GM19239 (cell line): ENCODE measurements at places on chromosomes 6 and 20.
A peak's percentile ranks its signal among the peaks of the same experiment; 100 is the strongest.

DNA sequence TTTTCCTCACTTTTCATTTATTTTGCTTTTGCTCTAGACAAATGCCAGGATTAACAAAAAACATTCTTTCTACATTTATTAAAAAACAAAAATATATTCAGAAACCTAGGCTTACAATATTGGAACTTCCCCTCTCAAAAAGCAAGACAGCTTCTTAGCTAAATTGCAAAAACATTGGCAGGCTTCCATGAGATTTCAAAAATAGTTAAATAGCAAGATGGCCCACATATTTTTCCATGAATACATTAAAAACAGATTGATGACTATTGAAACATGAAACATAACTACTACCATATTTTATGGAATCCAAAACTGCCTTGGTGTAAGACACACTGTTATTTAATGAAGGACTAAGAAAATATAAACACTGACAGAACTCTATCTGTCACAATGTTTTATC lies 92.0 kb downstream of the LY86 start:
- no peak for DNase-seq

DNA sequence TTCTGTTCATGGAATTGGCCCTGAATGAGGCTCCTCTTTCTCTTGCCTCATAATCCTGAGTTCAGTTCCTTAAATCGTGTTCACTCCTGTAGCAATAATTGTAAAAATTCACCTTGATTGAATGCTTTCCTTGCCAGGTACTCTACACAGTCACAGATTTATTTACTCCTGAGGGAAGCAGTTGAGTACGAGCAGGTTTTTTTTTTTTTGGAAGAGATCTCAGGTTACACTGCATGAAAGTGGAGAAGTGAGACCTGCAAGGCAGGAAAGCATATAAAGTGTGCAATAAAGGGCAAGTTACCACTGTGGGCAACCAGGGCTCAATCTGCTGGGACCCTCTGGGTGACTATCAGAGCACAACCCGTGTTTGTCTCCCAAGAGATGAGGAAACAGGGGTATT lies 93.0 kb upstream of the DOK5 start:
- DNase-seq, result no peak

DNA sequence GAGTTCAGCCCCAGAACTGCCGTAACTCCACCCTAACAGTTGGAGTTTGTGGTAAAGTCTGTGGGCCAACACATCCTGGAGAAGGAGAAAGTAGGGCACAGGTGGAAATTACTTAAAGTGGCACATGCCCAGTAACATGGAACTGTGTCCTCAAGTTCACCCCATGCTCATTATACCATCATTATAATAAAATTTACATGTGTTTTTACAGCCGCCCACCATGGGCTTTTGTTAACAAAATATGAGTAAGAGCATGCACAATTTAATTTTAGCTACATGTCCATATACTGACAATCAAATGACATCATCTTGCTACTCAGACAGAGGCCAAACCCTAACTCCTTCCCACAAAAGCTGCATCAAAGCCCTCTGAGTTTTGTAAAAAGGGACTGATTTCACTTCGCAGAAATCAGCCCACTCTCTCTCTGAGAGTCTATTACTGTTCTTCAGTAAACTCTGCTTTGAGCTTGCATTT lies 17.3 kb upstream of the ELOVL4 start:
- no peak for DNase-seq

GRCh38 chr6:41463062-41463930 lies 82.9 kb upstream of the FOXP4 start:
- DNase-seq, result peak; percentile 58

DNA sequence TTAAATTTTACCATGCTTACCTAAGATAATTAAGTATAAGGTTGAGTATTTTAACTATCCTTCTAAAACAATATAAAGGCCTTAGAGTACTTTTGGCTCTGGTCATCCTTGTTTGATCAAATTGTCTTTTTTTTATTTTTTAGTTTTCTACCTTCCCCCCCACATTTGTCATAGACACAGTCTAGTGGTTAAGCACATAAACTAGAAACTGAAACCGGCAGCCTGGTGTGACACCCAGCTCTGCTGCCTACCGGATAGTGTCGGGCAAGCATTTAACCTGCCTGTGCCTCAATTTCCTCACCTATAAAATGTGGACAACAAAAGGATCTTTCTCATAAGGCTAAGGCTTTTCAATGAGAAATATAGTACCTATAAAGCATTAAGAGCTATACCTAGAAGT lies 21.6 kb upstream of the TULP4 start:
- DNase-seq, result peak; percentile 52

DNA sequence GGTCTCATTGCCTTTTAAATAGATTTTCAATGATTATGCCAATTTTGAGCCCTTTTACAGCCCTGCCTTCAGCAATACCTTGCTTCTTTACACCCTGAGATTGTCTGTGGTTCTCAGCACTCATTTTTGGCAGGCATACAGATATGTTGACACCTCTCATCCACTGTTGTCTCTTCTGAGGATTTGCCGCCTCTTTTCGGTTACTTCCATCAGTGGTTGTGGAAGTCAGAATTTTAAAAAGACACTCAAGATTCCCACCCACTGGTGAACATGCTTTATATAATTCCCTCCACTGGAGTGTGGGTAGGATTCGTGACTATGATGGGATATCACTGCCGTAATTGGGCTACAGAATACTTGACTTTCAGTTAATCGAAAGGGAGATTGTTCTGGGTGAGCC lies 37.4 kb upstream of the KIF13A start:
- no peak for DNase-seq

DNA sequence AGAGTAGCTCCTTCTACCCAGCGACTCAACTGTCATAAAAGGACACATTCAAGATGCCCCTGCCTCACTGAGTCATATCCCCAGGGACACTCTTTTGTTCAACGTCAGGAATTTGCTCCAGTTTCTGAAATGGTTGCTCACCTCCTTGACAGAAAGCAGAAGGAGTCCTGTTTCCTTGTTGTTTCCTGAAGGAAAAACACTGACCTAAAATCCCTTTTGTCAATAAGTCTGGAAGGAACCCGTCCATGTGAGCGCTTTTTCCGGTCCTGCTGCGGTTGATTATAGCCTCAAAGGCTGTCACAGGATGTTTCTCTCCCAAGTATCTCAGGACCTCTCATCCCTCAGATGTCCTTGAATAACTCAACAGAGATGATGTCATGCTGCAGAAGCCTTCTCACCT lies 113.6 kb upstream of the PLEKHG1 start:
- DNase-seq, result no peak

DNA sequence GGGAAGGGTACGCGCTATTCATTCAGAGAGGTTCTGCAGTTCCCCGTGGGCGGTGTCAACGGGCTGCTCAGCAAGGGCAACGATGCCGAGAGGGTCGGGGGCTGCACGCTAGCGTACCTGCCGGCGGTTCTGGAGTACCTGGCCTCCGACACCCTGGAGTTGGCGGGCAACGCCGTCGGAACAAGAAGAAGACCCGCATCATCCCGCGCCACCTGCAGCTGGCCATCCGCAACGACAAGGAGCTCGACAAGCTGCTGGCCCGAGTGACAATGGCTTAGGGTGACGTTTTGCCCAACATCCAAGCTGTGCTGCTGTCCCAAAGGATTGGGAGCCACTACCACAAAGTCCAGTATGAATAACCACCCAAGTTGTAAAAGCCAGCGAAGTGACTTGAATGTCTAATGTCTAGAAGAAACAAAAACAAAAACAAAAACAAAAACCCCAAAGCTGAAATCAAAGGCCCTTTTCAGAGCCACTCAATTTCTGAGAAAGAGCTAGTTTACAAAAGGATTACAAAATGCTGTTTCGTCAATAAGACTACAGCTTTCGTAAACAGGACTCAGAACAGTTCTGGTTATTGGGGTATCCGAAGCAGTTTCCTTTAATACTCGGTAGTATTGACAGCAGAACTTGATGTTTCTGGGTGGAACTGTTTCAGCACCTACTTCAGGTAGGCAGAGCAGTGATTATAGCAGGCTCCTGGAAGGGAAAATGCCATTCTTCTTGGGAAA lies 21.9 kb upstream of the SLC17A4 start:
- no peak for DNase-seq

DNA sequence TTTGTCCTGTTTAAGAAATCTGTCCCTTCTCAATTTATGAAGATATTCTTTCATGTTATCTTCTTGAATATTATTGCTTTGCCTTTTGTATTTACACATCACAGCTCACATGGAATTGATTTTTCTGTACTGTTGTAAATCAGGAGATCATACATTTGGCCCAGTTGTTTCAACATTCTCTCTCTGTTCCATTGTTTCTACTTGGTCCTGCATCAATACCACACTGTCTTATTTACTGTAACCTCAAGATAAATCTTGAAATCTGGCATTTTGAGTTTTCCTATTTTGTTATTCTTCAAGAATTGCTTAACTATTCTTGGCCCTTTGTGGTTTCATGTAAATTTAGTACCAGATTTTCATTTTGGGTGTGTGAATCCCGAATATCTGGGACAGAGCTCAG lies 121.7 kb upstream of the CCN2 start:
- DNase-seq, result no peak

- DNase-seq, result no peak
Measured at GRCh38 chr20:39857187-39857586, 831.8 kb downstream of the MAFB start.

DNA sequence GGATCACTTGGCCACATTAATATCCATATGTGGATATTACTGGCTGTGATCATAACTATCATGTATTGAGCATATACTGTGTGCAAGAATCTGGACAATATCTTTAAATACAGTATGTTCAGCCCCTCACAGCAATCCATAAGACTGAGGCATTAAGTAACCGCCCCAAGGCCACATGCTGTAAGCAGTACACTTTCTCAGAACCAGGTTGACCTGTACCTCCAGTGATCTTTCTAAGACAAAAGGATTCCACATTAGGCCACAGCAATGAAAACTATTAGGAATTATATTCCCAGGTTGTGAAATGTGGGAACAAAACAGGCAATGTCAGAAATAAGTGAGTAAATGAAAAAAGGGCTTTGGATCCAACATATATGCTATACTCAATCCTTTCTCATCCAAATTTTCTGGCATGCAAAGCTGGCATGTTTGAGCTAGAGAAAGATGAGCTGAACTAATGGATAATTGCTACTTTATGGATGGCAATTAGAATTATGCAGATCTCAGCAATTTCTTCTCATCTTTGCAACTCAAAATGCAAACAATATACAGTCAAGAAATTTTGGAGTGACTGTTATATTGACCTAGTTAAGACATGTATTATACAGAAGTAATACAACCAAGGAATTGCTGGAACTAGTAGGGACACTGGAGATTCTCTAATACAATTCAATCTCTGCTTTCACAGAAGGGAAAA lies 86.9 kb downstream of the KIF6 start:
- no peak for DNase-seq

DNA sequence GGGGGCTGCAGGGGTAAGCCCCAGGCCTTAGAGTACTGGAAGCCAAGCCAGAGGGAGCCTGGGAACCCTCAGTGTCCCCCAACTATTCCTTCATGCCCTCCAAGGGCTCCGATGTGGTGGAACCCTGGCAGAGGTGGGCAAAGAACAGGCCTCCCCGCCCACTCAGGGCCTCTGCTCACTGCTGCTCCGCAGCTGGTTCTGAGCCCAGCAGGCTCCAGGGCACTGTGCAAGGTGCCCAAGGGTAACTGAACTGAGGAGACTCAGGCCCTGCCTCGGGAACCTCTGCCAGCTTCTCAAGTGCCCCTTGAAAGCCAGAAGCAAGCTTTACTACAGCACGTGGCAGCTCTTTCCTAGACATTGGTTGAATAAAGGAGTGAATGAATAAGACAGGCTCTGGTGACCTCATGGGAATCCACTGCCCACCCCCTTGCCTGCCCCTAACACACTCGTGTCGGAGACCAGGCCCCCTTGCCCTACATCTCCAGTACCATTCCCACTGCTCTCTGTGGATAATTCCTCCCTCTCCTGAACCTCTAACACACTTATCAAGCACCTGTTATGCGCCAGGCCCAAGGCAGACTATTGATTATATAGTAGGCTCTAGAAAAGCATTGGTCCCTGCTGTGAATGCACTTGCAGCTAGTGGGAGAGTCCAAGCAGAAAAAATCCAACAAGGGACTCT lies 55.0 kb downstream of the TOX2 start:
- no peak for DNase-seq

DNA sequence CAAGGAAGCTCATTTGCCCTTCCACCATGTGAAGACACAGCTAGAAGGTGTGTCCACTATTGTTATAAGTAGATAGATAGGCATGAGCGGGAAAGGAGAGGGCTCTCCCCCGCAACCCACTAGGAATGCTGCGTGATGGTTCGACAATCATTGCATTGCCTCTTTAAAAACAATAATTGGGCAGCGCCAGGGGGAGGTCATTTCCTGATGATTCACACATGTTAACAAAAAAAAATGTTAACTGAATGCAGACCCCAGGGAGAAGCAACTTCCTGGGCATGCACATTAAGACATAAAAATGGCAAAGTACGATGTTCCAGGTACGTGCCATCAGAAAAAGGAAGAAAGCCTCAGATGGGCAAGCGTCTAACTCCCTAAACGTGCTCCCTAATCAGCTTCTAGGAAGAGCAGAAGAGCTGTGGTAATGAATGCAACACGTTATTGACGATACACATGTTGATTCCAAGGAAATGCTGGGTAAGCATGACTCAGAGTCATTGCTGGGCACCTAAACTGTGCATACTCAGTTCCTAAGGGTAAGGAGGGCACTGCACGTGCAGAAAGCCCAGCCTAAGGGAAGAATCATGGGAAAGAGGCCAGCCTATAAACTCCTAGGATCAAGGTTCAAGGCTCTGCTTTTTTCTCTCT lies 113.7 kb downstream of the FAM217A start:
- DNase-seq, result no peak

DNA sequence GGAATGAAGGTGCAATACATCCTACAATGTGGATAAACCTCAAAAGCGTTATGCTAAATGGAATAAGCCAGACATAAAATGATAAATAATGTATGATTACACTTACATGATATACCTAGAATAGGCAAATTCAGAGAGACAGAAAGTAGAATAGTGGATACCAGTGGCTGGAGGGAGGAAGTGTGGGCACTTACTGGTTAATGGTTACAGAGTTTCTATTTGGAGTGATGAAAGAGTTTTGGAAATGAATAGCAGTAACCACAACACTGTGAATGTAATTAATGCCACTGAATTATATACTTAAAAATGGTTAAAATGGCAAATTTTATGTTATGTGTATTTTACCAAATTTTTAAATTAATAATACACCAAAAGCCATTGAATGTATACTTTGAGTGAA lies 71.4 kb upstream of the CST7 start:
- no peak for DNase-seq

GRCh38 chr6:127120787-127121636 lies 2.5 kb downstream of the RSPO3 start:
- DNase-seq, result peak; percentile 66

DNA sequence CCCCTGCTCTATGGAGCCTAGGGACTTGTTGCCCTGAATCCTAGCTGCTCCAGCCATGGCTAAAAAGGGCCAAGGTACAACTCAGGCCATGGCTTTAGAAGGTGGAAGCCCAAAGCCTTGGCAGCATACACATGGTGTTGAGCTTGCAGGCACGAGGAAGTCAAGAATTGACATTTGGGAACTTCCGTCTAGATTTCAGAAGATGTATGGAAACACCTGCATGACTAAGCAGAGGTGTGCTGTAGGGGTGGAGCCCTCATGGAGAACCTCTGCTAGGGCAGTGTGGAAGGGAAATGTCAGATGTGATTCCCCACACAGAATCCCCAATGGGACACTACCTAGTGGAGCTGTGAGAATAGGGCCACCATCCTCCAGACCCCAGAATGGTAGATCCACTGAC lies 95.1 kb upstream of the TMEM170B start:
- DNase-seq, result no peak
